ENCODE measurements at places on chromosomes 5 and 9. TPM values are rescaled to one million over a fixed set of nuclear protein-coding genes. Genes with fewer than 3 reads are reported as not detected.

- no peak for DNase-seq
Measured at GRCh38 chr9:37776328-37776727, 8.5 kb downstream of the EXOSC3 start.

C5orf34 gene
- total RNA-seq, result 0.56 TPM

- no peak for DNase-seq
Measured at GRCh38 chr5:137215261-137215660, 283.9 kb downstream of the SPOCK1 start.

KLF9 gene
- 26.7 TPM for total RNA-seq

FBN2 gene
- 2.0 TPM for total RNA-seq

DNA sequence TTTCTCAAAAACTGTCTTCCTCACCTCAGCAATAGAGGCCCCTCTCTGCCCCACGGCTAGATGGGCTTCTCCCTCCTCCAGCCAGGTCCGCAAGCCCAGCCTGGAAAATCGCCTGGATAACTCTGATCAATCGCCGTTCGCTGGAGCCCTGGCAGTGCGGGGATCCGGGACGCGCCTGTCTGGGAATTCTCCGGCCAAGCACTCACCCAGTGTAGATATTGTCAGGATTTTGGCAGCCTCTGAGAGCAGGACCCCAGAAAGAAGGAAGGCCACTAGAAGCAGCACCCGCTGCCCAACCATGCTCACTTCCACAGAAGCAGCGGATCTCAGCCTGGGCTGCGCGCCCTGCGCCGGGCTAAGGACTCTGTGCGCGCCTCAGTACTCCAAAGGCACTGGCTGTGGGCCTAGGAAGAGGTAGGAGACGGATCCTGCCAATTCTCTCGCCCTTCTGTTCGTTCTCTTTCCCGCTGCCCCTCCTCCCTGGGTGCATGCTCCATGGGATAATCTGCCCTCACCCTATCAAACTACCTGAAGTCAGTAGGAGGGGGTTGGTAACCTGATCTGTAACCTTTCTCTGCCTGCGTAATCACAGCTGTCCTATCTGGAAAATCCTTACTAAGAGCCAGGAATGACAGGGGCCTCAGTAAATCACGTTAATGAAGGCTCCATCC, at the start of gene UGT3A1:
TSS of gene UGT3A1 (minus strand) at position 450 of the 671 bp plus-strand sequence. CDS start at position 300, 150 bp downstream.
- DNase-seq, result no peak

FOXD4L6 gene
- not detected for total RNA-seq

DNA sequence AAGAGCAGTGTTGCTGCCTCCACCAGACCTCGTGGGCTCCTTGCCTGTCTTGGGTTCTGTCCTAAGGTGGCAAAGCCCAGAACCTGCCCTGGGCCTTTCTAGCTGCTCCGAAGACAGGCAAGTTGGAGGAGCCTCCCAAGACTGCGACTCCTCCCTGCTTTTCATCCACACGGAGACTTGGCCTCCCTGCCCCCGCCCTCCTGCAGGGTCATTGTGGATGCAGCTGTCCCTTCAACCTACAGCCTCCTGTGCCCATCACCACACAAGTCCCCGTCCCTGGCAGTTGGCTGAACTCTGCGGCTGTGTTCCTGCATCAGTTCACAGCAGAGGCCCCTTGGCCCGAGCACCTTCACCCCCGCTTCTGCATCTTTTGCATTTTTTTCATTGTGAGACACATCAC, 59.2 kb downstream of the WNK2 start:
- no peak for DNase-seq

GRCh38 chr9:83451308-83451707, 86.9 kb downstream of the FRMD3 start:
- no peak for DNase-seq

DNA sequence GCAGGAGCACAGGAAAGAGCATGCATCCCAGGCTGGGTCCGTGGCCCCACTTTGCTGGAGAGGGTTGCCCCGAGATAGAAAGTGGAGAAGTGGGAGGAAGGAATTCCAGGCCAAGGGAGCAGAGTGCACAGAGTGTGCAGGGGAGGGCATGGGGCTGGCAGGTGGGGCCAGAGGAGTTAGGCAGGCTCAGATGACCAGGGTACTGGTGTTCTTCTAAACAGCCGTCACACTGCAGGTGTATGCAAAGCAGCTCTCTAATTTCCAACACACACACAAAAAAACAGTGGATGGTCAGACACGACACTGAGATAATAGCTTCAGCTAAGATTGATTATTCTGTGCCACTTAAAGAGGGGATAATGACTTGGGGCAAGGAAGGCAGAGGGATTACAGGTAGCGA, 212.2 kb downstream of the MTRR start:
- no peak for DNase-seq

- DNase-seq, result no peak
Measured at GRCh38 chr5:170418736-170419135, 29.6 kb upstream of the KCNMB1 start.

CCDC152 gene
- 0.70 TPM for total RNA-seq

KIF12 gene
- total RNA-seq, result 19.5 TPM

SPATA31C1 gene
- total RNA-seq, result not detected

MAMDC2 gene
- total RNA-seq, result 12.7 TPM

- no peak for DNase-seq
Measured at GRCh38 chr9:68955330-68955729, 58.6 kb downstream of the PRKACG start.

- DNase-seq, result no peak
Measured at GRCh38 chr9:89695441-89695891, 90.7 kb downstream of the GADD45G start.

- no peak for DNase-seq
Measured at GRCh38 chr9:94809778-94810177, 83.3 kb downstream of the AOPEP start.

- DNase-seq, result no peak
Measured at GRCh38 chr5:82466986-82467561, 188.9 kb upstream of the RPS23 start.

DNA sequence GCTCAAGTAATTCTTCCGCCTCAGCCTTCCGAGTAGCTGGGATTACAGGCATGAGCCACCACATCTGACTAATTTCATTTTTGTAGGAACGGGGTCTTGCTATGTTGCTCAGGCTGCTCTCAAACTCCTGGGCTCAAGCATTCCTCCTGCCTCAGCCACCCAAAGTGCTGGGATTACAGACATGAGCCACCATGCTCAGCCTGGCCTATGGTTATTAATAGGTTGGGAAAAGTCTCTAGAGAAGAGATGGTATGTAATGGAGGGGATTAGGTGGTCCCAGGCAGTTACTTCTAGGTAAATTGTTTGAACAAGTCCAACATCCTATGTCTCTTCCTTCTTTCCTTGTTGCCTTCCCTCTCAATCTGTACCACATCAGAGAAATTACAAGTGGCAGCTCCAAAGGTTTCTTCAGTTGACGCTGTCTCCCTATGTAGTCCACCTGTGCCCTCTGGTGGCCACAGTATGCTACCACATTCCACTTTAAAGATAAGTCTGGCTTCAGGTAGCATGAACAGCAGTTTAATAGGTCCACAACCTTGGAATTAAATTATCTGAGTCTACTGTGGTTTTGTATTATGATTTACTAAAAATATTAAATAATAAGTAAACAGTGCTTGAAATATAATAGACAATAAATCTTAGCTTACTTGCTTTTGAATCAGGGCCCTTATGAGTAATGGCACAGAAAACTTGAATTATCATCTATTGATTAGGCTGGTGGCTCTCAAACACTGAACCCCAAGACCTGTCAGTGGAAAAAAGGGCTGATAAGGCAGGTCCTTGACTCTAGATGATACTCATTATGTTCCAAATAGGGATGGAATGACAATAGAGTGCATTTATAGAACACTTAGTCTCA, 9.7 kb downstream of the TIGD6 start:
- DNase-seq, result peak; percentile 85

GRCh38 chr9:5799314-5799713, 33.6 kb downstream of the ERMP1 start:
- DNase-seq, result no peak

- no peak for DNase-seq
Measured at GRCh38 chr5:161988077-161988476, 79.5 kb upstream of the GABRG2 start.

GRCh38 chr9:98795970-98796363, 388 bp downstream of the ANKS6 start:
- peak; percentile 62 for DNase-seq

PCDHGA4 gene
- total RNA-seq, result 0.84 TPM

DNA sequence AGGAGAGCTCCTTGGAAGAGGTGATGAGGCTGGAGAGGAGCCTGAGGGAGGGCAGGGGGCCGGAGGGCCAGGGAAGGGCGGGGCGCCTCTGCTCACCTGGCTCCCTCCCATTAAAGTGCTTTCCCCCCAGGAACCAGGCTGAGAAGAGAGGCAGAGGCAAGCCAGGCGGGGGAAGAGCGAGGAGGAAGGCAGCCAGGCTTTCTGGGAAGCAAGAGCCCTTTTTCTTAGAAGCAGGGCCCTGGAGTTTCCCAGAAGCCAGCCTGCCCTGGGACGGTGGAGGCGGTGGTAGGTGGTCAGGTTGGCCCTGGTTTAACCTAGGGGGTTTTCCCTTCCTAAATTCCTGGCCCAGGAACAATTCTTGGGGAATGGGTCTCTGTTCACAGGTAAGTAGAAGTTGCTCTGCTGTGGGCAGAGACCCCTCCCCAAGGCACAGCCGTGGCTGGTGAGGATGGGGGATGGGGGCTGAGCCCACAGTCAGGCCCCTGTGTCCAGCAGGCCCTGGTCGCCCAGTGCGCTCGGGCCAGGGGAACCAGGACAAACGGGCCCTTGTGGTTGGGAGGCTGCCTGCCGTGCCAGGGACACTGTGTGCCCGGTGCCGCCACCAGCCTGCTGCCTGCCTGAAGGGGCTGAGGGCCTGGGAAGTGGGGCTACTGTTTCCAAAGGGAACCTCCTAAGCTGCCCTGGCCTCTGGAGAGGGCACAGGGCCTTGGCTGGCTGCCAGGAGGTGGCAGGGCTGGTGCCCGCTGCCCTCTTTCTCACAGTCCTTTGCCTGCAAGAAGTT, 16.6 kb upstream of the RALGDS start:
- DNase-seq, result peak; percentile 27

DNA sequence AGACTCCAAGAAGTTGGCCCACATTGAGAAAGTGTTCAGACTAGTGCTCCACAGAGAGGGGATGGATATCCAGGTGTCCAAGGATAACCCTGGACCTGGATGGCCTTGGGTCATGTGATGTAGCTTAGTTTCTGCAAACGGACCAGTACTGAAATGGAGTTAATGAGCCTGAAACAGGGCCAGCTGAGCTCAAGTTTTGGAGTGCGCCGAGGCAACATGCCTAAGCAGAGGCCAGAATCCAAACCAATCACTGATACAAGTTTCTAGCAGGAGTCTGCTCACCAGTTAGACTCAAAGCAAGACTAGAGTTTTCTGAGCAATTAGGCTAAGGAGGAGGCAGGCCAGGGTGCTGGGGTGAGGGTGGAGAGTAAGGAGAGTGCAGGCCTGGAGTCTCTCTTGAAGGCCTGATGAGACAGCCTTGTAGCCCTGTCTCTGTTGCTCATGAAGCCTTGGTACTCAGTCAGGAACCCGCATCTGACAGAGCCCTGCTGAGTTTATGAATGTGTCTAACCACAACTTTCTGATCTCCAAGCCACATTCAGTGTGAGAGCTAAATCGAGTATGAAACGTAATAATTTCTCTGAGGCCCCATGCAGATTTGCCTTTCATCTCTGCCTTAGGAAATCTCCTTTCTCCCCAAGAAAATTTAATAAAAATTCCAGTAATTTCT, 68.9 kb upstream of the EQTN start:
- DNase-seq, result no peak

GRCh38 chr9:2043881-2044462, 28.8 kb downstream of the SMARCA2 start:
- DNase-seq, result no peak

GRCh38 chr5:178282391-178282790, 49.8 kb upstream of the PHYKPL start:
- DNase-seq, result no peak

DNA sequence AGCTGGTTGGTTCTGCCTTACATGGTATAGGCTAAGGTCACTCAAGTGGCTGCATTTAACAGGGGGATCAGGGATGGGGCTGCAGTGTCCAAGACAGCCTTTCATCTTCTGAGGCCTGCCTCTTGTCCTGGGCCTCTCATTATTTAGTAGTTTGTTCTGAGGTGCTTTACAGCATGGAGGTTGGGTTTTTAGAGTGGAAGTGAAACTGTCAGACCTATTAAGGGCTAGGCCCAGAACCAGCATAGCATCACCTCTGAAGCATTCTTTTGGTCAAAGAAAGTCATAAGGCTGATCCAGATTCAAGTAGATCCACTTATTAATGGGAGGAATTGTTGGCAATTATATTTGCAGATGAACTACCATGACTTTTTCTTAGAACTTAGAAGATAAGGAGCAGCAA, 146.0 kb upstream of the NMUR2 start:
- DNase-seq, result no peak

SUSD3 gene
- 2.0 TPM for total RNA-seq

GRCh38 chr5:180868960-180869359, 7.9 kb upstream of the ZFP62 start:
- DNase-seq, result peak; percentile 84

MLANA gene
- total RNA-seq, result not detected

All from left colon (tissue), 2 donors.